ENCODE measurements at places on chromosomes 1 and 21.
A peak's percentile ranks its signal among the peaks of the same experiment; 100 is the strongest.

DNA sequence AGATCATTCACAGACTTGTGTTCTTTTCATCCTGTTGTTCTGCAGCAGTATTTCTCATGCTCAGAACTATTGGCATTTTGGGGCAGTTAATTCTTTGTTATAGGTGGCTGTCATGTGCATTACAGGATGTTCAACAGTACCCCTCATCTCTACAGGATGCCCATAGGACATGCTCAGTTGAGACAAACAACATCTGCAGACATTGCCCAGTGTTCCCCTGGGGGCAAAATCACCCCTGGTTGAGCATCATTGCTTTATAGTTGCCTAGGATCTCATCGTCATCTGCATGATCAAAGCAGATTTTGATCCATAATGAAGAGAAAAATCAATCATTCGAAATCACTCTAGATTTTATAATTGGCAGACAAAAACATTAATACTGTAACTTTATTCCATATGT, 222.5 kb upstream of the CACYBP start:
- DNase-seq, result no peak

GRCh38 chr1:93528412-93528811, 80.5 kb downstream of the FNBP1L start:
- DNase-seq, result no peak

GRCh38 chr1:33331444-33332356, 10.8 kb upstream of the A3GALT2 start:
- no peak for DNase-seq

GRCh38 chr1:155004352-155005075, 1.9 kb downstream of the ZBTB7B start:
- DNase-seq, result no peak

- no peak for DNase-seq
Measured at GRCh38 chr1:14738647-14739046, 140.2 kb downstream of the KAZN start.

GRCh38 chr1:204723131-204723787, 37.7 kb upstream of the LRRN2 start:
- DNase-seq, result no peak

DNA sequence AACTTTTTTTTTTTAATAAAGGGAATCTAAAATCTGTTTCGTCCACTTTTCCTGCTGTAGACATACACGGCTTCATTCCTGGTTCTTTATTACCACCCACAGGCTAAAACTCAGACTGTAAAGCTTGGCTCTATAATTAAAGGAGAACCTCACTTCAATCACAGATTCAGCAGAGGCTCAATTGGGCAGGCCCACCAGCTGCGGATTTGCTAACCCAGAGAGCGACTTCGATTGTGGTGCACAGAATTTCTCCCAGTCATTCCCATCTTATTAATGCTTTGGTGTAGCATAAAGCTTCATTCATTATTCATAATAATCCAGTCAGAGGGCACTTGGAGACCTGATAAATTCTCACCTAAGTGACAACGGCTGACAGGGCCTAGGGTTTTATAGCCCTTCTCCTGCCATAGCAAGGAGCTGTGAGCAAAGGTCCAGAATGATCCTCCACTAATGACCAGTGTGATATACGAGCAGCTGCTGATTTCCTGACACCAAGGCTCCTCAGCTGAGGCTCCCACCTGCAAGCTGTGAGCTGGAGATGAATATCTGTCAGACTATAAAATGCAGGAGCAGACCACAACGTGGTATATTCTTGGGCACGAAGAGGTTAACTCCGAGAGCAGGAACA, 149.0 kb downstream of the ATP6V1G3 start:
- DNase-seq, result no peak

GRCh38 chr1:2212532-2213491, 15.3 kb upstream of the SKI start:
- no peak for DNase-seq

DNA sequence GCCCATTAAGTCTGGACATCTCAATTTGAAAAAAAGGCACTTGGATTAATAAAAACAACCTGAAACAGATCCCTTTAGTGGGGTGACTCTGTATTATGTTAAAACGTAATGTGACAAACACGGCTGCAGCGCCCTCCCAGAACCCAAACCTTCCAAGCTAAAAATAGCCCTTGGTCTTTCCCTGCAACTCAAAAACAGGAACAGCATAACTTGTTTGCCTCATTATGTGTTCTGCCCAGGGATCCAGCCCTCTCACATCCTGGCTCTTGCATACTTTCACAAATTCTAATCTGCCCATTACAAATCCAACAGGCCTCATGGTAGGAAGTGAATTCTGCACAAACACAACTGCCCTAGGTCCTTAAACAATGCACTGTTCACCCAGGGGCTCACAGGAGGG, 94.7 kb upstream of the GADD45A start:
- DNase-seq, result no peak

DNA sequence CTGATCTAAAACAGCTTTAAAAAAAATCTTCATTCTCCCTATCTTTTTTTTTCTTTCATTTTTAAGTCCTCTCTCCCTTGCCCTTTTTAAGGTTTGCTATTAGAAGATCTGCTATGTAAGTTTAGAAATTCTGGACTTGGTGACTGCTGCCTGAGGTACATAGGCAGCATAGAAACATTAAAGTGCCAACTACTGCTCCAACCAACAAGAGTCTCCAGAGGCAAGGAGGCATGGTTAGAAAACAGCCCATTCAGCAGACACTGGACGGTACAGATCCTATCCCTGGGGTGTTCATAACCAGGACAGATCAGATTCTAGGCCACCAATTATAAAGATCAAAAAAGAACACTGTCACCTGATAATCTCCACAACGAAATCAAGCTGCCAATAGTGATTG, 36.6 kb downstream of the GPR3 start:
- no peak for DNase-seq

GRCh38 chr1:7315316-7315715, 455.8 kb upstream of the VAMP3 start:
- DNase-seq, result no peak

GRCh38 chr1:65109487-65109886, 38.5 kb upstream of the AK4 start:
- DNase-seq, result no peak

DNA sequence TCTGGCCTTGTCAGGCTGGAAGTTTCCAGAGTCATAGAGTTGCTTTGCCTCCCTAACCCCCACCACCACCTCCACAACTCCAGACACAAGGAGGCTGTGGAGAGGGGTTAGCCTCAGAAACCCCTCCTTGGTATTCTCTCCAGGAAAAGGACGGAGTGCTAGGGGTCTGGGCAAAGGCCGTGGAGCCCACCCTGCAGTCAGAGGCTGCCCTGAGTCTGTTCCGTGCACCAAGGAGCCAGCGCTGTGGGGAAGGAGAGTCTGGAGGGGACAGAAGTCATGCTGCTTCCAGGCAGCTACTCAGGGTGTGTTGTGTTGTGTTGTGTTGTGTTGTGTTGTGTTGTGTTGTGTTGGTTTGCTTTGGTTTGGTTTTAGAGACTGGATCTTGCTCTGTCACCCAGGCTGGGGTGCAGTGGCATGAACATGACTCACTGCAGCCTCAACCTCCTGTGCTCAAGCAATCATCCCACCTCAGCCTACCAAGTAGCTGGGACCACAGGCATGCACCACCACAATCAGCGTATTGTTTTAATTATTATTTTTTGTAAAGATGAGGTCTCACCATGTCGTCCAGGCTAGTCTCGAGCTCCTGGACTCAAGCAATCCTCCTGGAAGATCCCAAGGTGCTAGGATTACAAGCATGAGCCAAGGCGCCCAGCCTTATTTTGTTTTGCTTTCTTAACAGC, 122.2 kb upstream of the TMEM51 start:
- DNase-seq, result no peak

DNA sequence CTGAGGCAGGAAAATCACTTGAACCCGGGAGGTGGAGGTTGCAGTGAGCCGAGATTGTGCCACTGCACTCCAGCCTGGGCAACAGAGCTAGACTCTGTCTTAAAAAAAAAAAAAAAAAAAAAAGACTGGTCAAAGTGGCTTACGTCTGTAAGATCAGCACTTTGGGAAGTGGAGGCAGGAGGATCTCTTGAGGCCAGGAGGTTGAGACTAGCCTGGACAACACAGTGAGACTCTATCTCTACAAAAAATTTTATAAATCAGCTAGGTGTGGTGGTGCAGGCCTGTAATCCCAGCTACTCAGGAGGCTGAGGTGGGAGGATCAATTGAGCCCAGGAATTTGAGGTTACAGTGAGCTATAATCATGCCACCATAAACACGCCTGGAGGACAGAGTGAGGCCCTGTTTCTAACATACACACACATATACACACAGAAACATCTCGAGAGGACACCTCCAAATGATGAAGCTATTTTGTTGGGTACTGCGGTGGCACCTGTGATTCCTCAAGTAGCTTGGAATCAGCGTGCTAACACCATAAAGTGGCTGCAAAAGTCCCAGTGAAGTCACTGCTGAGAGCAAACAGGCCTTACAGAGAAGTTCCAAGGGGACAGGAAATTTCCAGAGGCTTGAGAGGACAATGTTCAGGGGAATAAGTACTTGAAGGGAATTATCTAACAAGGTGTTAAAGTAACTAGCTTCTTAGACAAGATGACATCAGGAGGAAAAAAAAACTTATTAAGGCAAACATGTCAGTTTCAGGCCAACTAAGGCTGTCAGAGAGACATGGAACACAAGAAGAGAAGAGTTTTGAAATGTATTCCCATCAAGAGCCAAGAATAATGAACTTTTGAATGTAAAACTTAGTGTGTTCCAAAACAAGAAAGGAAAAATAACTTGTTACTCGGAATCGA, 1.3 kb downstream of the NADK start:
- DNase-seq, result no peak

- no peak for DNase-seq
Measured at GRCh38 chr1:185559684-185560331, 174.4 kb upstream of the HMCN1 start.

GRCh38 chr1:97144527-97144926, 422.9 kb downstream of the PTBP2 start:
- DNase-seq, result no peak

GRCh38 chr1:92953491-92953890, 7.8 kb downstream of the DIPK1A start:
- DNase-seq, result no peak

- peak; percentile 46 for DNase-seq
Measured at GRCh38 chr1:42456754-42457089, 379 bp downstream of the PPCS start.

- DNase-seq, result no peak
Measured at GRCh38 chr1:167717351-167717750, 4.4 kb upstream of the MPZL1 start.

GRCh38 chr1:223007935-223008334, 135.1 kb downstream of the TLR5 start:
- DNase-seq, result no peak

- no peak for DNase-seq
Measured at GRCh38 chr1:226370144-226370923, 37.6 kb downstream of the PARP1 start.

DNA sequence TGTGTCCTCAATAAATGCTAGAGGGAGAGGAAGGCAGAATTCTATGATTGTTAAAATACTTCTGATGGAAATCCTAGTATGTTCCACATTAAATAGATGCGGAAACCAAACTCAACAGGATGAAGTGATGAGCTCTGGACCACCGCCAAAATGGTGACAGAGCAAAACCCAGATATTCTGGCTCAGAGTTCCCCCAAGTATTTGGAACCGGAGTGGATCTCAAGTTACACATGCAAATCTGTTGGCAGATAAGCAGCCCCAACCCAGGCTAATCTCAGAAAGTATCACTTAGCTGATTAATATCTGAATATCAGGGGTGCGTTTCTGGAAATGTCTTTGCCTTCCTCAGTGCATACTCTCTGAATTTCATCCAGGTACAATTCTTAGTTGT, 17.4 kb upstream of the GRHL3 start:
- DNase-seq, result no peak

- DNase-seq, result peak; percentile 91
Measured at GRCh38 chr1:228102791-228103620, at the start of gene C1orf35. Gene C1orf35 (minus strand): TSS chr1:228103325. CDS start chr1:228103227, 98 bp downstream.

- no peak for DNase-seq
Measured at GRCh38 chr1:71916894-71917293, 365.4 kb downstream of the NEGR1 start.

DNA sequence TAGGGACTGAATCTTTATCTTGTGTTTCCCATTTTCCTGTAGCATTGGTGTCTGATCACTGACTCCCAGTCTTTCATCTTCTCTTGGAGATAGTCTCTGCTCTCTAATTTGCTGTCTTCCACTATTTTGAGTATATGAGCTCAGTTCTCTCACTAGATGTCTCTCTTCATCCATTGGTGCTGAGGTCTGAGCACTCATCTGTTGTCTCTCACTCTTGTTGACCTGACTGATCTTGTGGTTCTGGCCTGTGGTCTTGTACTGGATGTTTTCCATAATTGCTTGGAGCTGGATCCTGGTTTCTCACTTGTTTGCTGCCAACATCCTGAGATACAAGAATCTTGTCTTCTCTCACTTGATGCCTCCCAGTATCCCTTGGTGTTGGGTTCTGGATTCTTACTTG, 25.1 kb upstream of the S100A11 start:
- DNase-seq, result no peak
